LoVo (cell line): ENCODE measurements at places on chromosomes 16 and 17.

- DNase-seq, result no peak
Measured at GRCh38 chr16:2825906-2826305, 4.2 kb upstream of the ZG16B start.

DNA sequence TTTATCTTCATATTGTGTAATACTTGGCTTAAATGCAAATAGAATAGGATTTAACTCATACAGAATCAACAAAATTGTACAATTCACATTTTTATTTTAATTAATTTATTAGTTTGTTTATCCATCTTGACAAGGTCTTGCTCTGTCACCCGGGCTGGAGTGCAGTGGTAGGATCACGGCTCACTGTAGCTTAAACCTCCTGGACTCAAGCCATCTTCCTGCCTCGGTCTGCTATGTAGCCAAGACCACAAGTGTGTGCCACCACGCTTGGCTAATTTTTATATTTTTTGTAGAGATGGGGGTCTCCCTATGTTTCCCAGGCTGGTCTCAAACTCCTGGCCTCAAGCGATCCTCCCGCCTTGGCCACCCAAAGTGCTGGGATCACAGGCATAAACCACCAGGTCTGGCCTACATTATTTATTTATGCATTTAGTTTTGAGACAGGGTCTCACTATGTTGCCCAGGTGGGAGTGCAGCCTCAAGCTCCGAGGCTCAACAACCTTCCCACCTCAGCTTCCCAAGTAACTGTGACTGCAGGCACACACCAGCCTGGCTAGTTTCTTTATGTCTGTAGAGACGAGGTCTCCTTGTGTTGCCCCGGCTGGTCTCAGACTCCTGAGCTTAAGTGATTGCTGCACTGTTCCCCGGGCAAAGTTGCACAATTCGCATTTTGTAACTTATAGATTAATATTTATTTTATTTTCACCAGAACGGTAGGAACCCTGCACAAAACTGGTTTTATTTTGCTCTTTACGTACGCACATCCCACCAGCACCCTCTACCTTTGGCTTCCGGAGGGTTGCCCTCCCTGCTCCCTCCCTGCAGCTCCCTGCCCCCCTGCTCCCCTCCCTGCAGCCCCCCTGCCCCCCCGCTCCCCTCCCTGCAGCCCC, 4.9 kb downstream of the DPEP1 start:
- no peak for DNase-seq

DNA sequence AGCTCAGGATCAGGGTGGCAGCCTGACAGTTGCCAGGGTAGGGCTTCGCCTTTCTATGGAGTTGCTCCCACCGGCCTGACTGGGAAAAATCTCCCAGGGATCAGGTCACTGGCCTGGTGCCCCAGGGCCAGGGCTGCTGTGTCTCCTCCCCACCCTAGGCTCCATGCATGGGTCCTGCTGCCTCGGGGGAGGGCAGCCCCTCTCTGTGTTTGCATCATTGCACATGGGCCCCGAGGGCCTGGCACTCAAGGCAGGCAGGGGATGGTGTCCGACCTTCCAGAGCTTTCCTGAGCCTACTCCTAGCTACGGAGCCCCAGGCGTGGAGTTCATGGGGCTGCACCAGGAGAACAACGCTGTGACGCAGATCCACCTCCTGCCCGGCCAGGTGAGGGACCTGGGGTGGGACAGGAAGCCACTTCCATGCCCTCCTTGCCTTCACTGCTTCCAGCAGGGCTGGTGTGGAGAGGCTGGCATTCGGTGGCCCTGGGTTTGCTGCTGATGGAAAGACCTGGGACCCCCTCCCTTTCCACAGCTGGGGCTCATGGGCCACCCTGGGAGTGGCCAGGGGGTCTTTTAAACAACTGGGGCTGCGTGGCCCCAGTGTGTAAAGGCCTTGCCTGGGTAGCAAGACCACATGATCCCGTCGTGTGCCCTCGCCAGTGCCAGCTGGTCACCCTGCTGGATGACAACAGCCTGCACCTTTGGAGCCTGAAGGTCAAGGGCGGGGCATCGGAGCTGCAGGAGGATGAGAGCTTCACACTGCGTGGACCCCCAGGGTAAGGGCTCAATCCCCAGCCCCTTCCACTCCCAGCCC, 29.5 kb upstream of the MYO15B start:
- DNase-seq, result no peak

- no peak for DNase-seq
Measured at GRCh38 chr16:9195287-9195686, 103.8 kb downstream of the HAPSTR1 start.

DNA sequence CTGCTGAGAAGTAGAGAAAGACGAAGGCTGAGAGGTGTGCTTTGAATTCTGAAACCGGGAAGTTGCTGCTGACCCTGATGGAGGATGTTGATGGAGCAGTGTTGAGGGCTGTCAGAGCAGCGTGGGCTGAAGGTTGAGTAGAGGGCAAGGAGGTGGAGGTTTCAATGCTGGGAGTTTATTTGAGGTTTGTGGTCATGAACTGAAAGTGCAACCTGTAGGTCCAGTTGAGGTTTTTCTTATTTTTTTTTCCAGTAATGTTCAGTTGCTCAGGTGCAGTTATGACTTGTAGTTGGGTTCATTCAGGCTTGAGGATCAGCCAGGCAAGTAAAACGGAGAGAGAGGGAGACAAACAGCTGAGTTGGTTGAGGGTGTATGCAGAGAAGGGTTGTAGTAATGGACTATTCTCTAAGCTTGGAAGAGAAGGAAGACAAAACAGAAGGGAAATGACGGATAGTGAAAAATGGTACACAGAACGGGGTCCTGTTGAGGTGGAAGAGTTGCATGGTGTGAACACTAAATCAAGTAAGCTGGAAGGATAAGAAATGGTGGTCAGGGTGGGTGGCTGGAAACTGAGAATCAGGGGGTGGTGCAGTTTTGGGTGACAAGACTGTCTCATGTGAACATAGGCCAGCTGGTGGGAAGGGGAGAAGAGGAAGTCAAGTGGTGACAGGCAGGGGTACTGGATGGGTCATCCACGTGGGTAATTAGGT, 8.7 kb upstream of the UBE2G1 start:
- DNase-seq, result no peak

DNA sequence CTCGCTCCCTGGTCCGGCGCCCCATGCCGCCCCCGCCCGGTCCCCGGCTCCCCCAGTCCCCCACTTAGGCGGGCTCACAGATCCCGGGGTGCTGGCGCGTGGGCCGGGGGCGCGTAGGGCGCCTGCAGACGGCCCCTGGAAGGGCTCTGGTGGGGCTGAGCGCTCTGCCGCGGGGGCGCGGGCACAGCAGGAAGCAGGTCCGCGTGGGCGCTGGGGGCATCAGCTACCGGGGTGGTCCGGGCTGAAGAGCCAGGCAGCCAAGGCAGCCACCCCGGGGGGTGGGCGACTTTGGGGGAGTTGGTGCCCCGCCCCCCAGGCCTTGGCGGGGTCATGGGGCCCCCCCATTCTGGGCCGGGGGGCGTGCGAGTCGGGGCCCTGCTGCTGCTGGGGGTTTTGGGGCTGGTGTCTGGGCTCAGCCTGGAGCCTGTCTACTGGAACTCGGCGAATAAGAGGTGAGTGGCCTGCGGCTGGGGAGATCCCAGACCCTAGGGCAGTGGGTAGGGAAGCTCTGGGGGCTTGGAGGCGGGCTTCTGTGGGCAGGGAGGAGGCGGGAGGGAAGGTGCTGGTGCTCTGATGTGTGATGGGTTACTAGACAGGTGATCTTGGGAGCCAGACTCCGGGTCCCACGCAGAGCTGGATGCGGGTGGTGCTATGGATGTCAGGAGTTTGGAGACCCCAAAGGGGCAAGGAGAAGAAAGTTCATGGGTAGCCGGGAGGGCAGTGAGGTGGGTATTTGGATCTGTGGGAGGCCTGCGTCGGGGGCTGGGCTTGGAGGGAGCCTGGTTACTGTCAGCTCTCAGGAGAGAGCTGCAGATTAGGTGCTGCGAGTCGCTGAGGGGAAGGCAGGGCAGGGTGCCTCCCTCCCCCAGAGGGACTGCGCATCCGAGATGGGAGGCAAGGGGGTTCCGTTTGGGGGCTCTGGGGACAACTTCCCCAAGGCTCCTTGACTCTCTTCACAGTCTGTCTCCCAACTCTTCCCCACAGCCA, 560 bp downstream of the EFNB3 start:
- no peak for DNase-seq

- no peak for DNase-seq
Measured at GRCh38 chr17:67998466-67998865, 2.2 kb upstream of the C17orf58 start.

DNA sequence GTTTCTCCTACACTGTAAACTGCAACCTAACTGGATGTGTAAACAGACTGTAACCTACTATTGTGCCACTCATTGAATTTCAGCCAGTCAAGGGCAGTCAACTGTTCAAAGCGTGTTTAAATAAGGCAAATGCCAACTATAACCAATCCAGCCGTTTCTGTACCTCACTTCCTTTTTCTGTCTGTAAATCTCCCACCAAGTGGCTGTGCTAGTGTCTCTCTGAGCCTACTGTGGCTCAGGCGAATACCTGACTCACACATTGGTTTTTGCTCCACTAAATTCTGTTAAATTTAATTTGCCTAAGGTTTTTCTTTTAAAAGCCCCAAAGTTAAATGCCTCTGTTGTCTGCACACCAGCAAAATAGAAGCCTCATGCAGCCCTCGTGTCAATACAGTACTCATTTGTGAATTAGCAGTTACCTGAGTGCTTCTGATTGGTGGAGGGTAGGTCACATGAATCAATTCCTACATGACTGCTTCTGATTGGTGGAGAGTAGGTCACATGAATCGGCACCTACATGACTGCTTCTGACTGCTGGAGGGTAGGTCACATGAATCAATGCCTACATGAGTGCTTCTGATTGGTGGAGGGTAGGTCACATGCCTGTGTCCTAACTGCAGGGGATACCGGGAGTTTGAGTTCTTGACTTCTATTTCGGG, 31.1 kb upstream of the CCR7 start:
- DNase-seq, result no peak

- no peak for DNase-seq
Measured at GRCh38 chr16:67229906-67230808, 3.2 kb downstream of the TMEM208 start.

GRCh38 chr16:3152277-3152990, 17.6 kb downstream of the ZNF213 start:
- DNase-seq, result peak; percentile 89
